ENCODE measurements at places on chromosomes 6 and 20.

GRCh38 chr6:35089935-35090505, 51.1 kb downstream of the TCP11 start:
- peak; percentile 91 for DNase-seq

- DNase-seq = peak; percentile 5
These were observed 98.1 kb upstream of the TOP1 start for GRCh38 chr20:40930561-40930960.

GRCh38 chr6:74409447-74409846, 713.4 kb downstream of the CD109 start:
- peak; percentile 86 for DNase-seq

DNA sequence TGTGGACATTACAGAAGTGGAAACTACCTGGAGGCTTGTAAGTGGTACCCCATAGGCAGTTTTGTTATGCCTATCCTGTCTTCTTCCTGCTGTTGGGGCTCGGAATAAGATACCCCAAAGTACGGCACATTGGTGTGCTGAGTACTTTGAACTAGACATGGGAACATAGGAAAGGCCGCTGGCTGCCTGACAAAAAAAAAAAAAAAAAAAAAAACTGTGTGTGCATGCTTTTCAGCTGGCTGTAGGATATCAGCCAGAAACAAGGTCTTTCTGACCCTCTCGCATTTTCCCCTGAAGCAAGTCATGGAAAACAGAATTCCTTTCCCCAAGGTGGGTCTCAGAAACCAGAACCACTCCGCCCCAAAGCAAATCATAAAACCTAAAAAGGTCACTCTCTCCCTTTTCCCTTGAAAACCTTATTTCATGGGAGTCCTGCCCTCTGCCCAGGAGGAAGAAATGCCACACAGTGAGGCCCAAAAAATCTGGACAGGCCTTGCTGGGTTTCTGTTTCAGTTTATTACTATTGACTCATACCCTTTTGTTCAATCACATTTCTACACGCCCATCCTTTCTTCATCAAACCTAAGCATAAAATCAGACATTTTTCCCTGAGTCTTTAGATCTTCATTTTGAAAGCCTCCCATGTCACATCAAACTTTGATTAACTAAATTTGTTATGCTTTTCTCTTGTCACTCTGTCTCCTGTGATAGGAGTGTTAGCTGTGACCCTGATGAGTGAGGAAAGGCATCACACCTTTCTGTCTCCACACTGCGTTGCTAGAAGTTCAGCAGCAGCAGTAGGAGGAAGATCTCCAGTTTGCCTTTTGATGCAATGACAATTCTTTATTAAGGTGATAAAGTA, 17.2 kb downstream of the SLC2A12 start:
- peak; percentile 42 for DNase-seq

GRCh38 chr20:37506152-37506725, 14.8 kb upstream of the NNAT start:
- no peak for DNase-seq

GRCh38 chr6:160960839-160961238, 30.7 kb upstream of the MAP3K4 start:
- no peak for DNase-seq

- DNase-seq = no peak
These were observed 70.0 kb downstream of the PSMG4 start for GRCh38 chr6:3328796-3329195.

GRCh38 chr6:51768087-51768486, 319.3 kb downstream of the PKHD1 start:
- no peak for DNase-seq

GRCh38 chr6:39050453-39051112, 2.0 kb downstream of the GLP1R start:
- DNase-seq = no peak

GRCh38 chr6:958488-958887, 265.5 kb upstream of the EXOC2 start:
- DNase-seq = peak; percentile 80

GRCh38 chr20:58880994-58881752, 28.7 kb downstream of the GNAS start:
- no peak for DNase-seq

- no peak for DNase-seq
These were observed 5.3 kb downstream of the APMAP start for GRCh38 chr20:24987244-24987643.

DNA sequence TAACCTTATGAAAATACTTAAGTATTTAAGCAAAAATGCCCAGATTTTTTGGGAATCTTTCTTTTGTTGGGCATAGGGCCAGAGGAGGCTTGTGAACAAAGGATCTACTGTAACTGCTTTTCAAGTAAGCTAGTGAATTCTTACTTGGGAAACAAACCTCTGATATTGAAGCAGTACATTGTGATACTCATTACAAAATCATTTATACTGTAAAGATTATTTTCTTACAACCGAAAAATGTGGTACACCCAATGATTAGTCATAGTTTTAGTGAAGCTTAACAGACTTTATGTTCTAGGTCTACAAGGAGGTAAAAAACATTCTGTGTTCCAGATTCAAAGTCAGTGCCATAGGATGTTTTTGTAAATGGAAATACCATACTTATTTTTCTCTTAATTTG, 272.9 kb upstream of the KCNQ5 start:
- peak; percentile 77 for DNase-seq

GRCh38 chr6:113306552-113307145, 550.5 kb upstream of the MARCKS start:
- no peak for DNase-seq

DNA sequence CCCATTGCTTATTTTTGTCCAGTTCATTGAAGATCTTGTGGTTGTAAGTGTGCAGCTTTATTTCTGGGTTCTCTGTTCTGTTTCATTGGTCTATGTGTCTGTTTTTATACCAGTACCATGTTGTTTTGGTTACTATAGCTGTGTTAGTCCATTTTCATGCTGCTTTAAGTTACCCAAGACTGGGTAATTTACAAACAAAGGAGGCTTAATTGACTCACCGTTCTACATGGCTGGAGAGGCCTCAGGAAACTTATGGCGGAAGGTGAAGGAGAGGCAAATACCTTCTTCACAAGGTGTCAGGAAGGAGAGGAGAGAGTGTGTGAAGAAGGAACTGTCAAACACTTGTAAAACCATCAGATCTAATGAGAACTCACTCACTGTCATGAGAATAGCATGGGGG, 29.9 kb upstream of the FERMT1 start:
- DNase-seq = no peak

- no peak for DNase-seq
These were observed 129.7 kb downstream of the SLC22A3 start for GRCh38 chr6:160477901-160478300.

- DNase-seq = no peak
These were observed 11.2 kb downstream of the HLA-DQB1 start for GRCh38 chr6:32655203-32655710.

- peak; percentile 79 for DNase-seq
These were observed 154.3 kb downstream of the ANKRD60 start for GRCh38 chr20:58073945-58074856.

- DNase-seq = no peak
These were observed 92.8 kb downstream of the MBOAT1 start for GRCh38 chr6:20119485-20119884.

DNA sequence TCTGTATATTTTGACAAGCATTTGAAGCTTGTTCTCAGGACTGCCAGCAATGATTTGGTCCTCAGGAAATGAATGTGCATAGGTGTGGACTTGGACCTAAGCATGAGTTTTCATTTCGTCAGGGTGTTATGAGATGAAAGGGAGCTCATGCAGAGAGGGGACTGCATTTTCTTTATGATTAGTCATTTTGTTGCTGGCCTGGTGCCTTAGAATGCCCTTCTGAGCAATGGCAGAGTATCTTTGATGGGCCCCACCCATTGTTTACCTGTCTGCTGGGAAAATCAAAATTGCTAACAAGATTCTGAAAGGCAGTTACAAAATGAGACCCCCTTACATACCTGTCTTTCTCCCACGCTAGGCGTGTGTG, 51.5 kb upstream of the MTHFD1L start:
- DNase-seq = peak; percentile 50

DNA sequence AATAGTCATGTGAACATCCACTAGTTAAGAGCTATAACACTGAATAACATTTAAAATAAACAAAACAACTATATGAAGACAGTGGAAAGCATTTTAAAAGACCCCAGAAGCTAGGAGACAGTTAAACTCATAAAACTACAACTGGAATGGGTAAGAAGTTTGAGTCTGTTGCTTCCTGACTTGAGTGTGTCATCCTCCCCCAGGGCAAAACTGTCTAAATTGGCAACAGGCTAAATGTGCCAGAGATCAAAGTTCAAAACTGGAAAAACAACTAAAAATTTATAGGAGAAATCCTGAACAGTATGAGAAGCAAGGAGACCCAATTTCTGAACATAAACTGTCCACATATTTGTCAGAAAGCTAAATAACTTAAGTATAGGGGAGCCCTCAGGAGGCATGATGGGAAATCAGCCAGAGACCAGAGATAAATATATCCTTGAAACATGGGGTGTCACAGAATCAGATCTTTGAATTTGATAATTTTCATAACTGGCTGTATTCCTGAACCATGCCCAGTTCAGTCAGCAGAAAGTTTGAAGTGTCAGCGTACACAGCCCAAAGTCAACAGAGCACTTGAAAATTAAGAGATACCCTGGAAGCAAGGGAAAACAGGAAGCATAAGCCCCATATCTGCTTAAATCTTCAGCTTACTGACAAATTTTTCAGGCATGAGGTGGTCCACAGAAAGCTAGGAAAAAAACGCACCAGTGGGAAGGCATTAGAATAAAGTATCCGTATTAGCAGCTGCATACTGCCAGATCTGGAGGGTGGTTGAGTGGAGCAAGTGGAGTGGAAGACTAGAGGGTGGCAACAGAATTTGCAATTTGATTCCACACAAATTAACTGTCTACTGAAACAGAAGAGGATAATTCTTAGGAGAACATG, 516.1 kb upstream of the MAN1A1 start:
- no peak for DNase-seq

DNA sequence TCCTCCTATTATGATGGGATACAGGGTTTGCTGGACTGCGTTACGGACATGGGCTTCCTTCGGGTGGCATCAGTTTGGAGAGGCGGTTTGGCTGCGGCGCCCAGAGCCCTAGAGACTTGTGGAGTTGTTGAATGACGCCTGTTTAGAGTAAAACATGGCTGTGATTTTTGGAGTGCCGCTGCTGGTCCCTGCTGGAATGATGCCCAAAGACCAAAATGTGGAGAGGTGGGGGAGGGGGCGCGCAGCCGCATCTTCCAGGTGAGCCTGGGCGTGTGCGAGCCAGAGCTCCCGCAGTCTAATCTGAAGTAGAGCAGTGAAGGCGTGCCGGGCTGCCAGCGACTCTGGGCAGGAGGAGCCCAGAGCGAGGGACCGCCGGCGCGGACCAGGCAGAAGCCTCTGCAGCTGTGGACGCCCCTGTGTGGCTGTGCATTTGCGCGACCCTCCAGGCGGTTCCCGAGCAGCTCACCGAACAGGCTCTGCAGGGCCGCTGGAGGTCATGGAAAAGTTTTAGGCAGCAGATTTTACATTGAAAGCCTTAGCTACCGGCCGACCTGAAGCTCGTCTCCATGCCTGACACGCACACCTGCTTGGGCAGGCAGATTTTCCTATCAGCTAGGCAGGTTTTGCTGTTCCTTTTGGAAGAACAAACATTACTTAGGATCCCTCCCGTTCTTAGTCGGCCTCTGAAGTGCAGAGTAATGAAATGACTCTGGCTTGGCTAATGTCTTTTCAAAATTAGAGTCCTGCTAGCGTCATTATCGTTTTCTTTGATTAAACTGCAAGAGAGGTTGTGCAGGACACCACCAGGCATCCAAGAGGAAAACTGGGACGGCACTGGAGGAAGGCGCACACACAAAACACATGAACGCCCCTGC, 298.2 kb downstream of the PHACTR1 start:
- no peak for DNase-seq

GRCh38 chr6:14810021-14810420, 435.8 kb upstream of the JARID2 start:
- no peak for DNase-seq

DNA sequence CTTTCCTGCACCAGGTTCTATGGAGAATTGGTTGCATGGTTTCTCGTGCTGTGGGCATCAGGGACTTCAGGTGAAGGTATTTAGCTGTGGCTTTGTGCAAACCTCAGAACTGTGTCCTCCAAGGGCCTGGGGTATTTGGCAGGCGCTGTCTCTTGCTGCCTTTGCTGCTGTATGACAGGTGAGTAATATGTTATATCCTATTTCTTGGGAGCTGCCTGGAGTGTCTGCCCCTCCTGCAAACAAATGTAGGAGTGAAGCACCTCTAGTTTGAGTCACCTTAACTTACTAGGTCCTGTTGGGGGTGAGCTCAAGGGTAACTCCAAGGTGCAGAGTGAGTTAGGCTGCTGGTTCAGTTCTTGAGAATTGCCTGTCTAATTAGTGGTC, 177.7 kb upstream of the RNF24 start:
- DNase-seq = no peak

DNA sequence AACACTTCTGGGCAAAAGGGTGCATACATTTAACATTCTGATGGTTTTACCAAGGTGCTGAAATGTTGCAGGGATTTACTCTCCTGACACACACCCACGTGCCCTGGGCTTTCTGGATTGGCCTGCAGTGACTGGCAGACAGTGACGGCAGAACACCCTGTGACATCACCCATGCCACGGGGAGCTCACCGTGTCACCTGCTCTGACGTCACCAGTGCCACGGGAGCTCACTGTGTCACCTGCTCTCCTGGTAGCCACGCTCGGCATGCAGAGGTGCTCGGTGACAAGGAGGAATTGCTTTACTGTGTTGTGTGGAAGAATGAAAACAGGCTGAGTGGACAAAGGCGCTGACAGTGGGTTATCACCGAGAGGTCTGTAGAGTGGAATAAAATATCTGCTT, 99.3 kb downstream of the RAMACL start:
- no peak for DNase-seq

GRCh38 chr6:22062807-22063408, 233.9 kb downstream of the PRL start:
- DNase-seq = no peak
